ENCODE measurements at places on chromosomes 11 and 22. TPM values are rescaled to one million over a fixed set of nuclear protein-coding genes. Genes with fewer than 3 reads are reported as not detected.

DNA sequence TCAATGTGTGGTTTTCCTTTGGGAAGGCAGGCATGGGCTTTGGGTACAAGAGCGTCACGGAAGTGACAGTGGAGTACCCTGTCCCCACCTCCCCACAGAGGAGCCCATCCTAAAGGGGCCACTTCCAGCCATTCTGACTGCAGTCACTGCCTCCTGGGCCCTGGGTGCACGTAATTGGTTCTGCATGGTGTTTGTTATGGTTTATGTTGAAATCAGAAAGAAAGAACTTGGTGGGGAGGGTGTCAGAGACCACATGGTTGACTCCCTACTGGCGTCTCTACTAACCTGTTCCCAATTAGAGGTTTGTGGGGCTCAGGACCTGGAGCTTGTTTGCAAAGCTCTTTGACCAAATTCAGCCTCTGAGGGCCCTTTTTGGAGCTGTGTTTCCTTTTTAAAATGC, 40.8 kb downstream of the RIBC2 start:
- H3K27me3 ChIP-seq, result no peaks in the 10 kb centered on the region
- no peaks in the 10 kb centered on the region for H3K4me1 ChIP-seq
- no peaks in the 10 kb centered on the region for H3K36me3 ChIP-seq

GRCh38 chr11:86644291-86644690, 28.1 kb downstream of the ME3 start:
- no peaks in the 10 kb centered on the region for H3K4me1 ChIP-seq
- no peaks in the 10 kb centered on the region for H3K27me3 ChIP-seq
- no peaks in the 10 kb centered on the region for H3K36me3 ChIP-seq
- DNase-seq, result no peak
- H3K27ac ChIP-seq, result no peak overlapping the region
- H3K4me3 ChIP-seq, result no peak overlapping the region

Gene PIK3IP1
- 25.4 TPM for total RNA-seq

Gene ST14
- 24.3 TPM for total RNA-seq

Gene SERPIND1
- total RNA-seq, result 0.85 TPM
